ENCODE measurements at places on chromosomes 6 and 20.

DNA sequence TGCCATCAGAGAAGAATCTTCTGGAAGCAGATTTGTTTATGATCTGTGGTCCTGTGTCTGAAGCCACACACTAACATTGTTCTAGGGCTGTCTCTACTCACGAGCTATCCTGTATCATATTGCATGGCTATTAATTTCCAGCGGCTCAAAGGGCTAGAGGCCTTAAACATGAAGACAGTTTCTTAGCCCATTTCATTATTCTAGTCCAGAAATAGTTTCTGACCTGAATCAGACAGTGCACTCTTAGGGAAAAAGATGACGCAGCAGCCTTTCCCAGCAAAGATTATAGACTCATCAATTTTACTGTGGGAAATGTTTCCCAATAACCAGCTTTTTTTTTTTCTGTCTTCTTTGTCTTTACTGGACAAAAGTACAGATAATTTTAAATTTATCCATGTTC lies 105.3 kb upstream of the SUPT3H start:
- no peak for DNase-seq

GRCh38 chr20:62688855-62689460 lies 19.7 kb upstream of the NTSR1 start:
- no peak for DNase-seq

DNA sequence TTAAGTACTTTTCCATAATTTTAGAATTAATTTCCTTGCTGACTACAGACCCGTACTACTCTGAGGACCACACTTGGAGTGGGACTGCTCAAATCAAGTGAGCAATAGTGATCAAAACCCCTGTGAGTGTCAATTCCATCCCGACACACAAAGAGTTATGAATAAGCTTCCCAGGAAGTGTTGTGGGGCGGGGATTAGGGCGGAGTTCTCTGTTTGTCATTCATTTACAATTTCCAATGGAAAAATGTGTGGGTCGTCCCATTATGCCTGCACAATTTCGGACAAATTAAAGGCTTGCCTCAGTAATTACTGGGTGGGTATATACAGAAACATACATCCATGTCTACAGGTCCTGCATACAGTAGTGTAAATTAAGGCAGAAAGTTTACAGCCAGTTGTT lies 84.2 kb downstream of the ISM1 start:
- DNase-seq = no peak

DNA sequence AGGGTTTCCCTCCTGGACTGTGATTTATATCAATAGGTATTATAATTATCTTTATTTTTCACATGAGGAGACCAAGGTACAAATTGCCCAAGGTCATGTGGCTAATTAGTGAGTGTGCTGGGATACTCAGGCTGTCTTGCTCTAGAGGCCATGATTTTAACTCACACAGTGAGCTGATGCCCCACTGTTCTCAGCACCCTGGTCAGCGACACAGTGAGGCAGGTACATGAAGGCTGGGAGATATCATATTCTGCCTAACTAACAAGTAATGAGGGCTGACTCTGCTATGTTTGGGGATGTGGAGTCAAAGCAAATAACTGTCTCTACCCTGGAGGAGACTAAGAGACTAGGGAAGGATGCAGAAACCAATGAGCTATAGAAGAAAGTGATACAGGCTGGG lies 501.1 kb downstream of the PTPRT start:
- no peak for DNase-seq

DNA sequence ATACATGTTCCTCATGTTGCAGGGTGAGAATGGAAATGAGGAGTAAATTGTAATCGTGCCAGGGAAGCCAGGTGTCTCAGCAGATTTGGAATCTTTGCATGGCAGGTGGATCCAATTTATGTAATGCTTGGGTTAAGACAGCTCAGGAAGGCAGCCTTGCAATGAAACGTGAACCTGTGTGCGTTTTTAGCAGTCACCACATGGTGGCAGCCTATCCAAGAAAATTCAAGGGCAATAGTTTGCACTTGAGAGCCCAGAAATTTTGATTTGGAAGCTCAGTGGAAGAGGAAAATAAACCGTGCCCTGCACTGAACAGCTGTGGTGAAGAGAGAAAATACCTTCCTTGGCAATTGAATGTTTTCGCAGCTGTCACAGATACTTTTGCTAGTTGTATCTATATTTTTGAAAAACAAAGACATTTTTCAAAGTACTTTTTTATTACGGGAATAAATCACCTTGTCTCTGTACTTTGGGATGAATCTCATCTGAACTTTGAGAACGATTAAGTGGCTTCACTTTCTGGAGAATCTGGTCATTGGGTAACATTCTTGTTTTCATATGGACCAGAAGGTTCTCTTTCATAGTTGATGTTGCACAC lies 26.5 kb downstream of the MTHFD1L start:
- peak; percentile 34 for DNase-seq

DNA sequence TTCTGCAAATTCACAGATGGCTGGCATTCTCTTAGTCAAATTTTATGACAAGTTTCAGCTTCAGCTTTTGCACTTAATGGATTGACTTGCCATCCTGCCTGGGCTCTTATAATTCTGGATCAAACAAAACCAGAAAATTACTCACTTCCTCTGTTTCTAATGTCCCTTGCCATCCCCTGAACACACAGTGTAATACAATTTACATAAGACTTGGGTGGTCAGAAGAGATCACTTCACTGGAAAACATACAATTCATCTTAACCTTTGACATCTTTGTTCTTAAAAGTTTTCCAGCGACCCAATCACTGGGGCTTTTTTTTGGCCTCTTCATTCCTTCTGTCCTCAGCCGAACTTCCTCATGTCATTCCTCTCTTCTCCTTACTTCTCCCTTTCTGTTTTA lies 199.0 kb downstream of the ARHGAP18 start:
- no peak for DNase-seq

- DNase-seq = no peak
These were observed 140.7 kb downstream of the TAF4 start for GRCh38 chr20:61924858-61925554.

DNA sequence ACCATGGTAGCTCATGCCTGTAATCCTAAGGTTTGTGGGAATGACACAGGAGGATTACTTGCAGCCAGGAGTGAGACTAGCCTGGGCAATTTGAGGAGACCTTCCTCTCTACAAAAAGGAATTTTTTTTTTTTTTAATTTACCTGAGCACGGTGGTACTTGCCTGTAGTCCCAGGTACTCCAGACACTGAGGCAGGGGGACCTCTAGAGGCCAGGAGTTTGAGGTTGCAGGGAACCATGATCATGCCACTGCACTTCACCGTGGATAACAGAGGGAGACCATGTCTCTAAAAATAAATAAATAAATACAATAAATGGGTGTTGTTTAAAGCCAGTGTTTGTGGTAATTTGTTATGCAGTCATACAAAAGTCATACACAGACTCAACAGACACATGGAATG lies 2.4 kb upstream of the HLA-F start:
- DNase-seq = no peak

GRCh38 chr6:2247664-2248063 lies 2.3 kb upstream of the GMDS start:
- no peak for DNase-seq

DNA sequence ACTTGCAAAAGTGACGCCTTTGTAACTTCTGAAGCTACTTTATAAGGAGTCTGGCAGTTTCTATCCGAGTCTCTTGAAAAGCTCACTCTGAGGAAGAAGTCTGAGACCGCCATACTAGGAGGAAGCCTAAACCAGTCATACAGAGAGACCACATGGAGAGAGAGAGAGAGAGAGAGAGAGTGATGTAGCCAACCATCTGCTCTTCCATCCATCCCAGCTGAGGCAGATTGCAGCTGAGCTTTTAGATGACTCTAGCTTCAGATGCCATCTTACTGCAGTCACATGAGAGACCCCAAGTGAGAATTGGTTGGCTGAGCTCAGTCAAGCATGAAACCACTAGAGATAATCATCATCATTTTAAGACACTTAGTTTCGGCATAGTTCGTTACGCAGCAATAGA lies 15.0 kb upstream of the DTNBP1 start:
- DNase-seq = no peak

DNA sequence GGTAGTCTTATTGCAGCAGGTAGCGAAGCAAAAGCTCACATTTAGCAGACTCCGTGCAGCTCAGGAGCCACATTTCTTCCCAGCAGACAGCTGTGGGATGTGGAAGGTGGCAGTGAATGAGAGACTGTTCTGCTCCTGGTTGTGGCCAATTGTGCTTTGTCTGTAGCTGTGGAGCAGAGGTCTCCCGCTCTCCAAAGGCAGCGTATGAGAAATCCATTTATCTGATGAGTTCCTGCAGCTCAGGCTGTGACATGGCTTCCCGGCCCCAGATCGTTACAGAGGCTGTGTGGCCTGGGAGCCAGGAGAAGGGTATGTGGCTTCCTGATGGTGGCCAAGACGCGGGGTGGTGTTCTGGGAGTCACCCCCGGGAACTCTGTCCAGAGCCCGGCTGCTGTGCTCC lies 64.5 kb upstream of the KIF16B start:
- DNase-seq = no peak

DNA sequence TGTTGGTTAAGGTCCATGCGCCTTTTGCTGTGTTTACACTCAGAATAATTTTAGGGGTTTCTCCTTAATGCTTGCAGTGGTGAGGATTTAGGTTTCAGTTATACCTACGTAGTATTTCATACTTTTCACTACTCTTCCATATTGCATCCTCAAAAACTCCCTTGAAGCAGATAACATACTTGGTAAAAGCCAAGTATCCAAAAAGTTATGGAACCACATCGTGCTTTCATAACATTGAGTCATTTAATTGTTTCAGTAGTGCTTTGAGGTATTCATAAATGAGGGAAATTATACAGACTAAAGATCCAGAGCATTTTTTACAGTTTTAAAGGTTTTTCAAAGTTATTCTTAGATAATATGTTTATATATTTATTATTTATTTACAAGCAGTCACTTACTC lies 4.0 kb upstream of the ATXN1 start:
- no peak for DNase-seq

GRCh38 chr20:6558341-6558740 lies 209.1 kb upstream of the BMP2 start:
- DNase-seq = no peak

GRCh38 chr6:159691133-159691962 lies 1.7 kb downstream of the SOD2 start:
- peak; percentile 47 for DNase-seq

- peak; percentile 63 for DNase-seq
These were observed 46.3 kb downstream of the SOD2 start for GRCh38 chr6:159646733-159647132.

Data from GM12878 (cell line).